ENCODE measurements at places on chromosomes 2 and 18.
A peak's percentile ranks its signal among the peaks of the same experiment; 100 is the strongest.

DNA sequence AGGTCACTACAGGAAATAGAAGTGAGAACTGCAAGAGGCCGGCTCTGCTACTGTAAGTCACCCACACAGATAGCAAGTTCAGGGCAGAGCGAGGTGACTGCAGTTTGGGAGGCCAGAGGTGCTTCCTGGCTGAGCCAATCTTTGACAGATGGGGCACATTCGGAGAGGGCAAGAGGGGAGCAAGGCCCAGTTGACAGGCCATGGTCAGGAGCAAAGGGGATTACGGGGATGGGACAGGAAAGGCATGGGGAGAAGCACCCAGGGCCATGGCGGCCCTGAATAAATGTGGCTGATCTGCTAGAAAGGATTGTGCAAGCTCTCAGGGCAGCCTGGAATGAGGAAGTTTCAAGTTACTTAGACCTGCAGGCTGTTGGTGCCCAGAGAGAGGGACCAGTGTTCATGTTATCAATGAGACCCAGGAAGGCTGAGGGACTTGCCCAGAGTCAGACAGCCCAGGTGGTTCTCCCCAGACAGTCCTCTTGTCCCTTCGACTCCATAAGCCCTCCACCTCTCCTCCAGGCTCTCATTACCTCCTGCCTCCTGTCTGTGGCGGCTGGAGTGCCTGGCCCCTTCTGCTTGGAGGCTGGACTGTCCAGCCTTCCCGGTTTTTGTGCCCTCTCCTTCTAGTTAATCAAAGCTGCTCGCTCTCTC, 123.3 kb downstream of the CTIF start:
- DNase-seq, result peak; percentile 77

GRCh38 chr18:6249788-6250187, 164.9 kb downstream of the L3MBTL4 start:
- no peak for DNase-seq

- no peak for DNase-seq
These were observed 21.6 kb upstream of the GPR75 start for GRCh38 chr2:53881360-53881759.

DNA sequence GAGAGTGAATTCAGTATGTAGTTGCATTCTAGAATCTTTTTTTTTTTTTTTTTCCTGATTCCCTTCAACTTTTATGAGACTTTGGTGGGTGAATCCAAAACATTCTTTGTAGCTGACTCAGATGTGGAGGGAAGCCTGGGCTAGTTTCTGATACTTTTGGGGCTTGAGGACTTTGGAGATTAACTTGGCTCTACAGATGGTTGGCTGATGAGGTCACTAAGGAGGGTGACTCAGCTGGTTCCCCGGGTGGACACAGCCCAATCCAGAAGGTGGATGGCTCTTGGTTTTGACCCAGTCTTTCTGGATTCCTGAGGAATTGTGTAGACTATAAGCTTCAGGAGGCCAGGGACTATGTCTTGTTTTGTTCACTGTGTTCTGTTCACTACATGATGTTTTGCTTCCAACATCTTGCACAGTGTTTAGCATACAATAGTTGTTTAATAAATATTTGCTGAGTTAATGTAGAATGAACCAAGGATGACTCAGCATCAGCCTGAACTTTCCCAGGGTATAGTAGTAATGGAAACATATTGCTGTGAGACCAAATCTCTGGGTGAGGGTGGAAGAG, 30.5 kb downstream of the LAMA3 start:
- peak; percentile 96 for DNase-seq

GRCh38 chr18:79516441-79516931, 120.8 kb downstream of the NFATC1 start:
- no peak for DNase-seq

GRCh38 chr2:205117125-205117524, 565.2 kb upstream of the NRP2 start:
- no peak for DNase-seq
